ENCODE measurements at places on chromosomes 12 and 14.
A peak's percentile ranks its signal among the peaks of the same experiment; 100 is the strongest.

DNA sequence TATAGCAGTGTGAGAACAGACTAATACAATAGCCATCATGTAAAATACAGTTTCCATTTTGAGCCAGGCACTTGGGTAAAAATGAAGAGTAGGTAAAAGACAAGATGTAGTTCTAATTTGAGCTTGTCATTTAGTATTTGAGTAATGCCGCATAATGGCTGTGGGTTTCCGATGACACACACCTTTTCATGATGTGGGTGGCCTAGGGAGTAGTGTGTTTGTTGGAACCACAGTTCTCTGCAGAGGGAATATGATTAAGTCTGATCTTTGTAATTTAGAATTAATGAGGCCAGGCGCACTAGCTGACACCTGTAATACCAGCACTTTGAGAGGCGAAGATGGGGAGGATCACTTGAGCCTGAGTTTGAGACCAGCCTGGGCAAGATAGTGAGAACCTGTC is 61.8 kb downstream of the RCOR1 start:
- no peak overlapping the region for H3K27ac ChIP-seq
- H3K27me3 ChIP-seq = no peaks in the 10 kb centered on the region
- H3K4me1 ChIP-seq = peaks cover 4% of the 10 kb centered on the region
- H3K4me3 ChIP-seq = no peak overlapping the region

- H3K4me3 ChIP-seq = no peak overlapping the region
- H3K27ac ChIP-seq = no peak overlapping the region
- no peaks in the 10 kb centered on the region for H3K27me3 ChIP-seq
- H3K4me1 ChIP-seq = 0 out of 2 replicates have a peak, but pooled peaks cover 3% of the 10 kb centered on the region
- DNase-seq = no peak
- no peaks in the 10 kb centered on the region for H3K36me3 ChIP-seq
These were observed 170.1 kb upstream of the AMIGO2 start for GRCh38 chr12:47249719-47250357.

DNA sequence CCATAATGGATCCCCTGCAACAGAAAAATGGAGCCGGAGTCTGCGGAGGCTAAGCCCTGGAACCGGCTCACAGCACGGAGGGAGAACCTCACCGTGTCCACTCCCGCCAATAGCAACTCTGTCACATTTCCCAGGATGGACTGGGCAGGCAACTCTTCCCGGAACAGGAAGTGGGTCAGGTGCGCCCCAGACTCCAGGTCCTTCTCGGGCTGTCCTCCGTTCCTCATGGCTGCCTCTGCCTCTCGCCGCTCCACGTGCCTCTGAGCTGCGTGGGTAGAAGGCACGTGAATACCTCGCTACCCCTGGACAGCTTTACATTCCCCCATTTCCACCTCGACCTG is 2.2 kb downstream of the CYP27B1 start:
- peaks cover 28% of the 10 kb centered on the region for H3K27me3 ChIP-seq
- no peak overlapping the region for H3K27ac ChIP-seq
- peak overlapping the region; percentile 46 for H3K4me3 ChIP-seq
- H3K36me3 ChIP-seq = peaks cover 7% of the 10 kb centered on the region

GRCh38 chr14:105974902-105975301 is 448.5 kb downstream of the TMEM121 start:
- DNase-seq = no peak
- no peak overlapping the region for H3K27ac ChIP-seq
- H3K27me3 ChIP-seq = no peaks in the 10 kb centered on the region
- H3K4me1 ChIP-seq = no peaks in the 10 kb centered on the region

GRCh38 chr12:89552376-89552775 is 26.5 kb upstream of the POC1B start:
- H3K27ac ChIP-seq = no peak overlapping the region
- no peaks in the 10 kb centered on the region for H3K27me3 ChIP-seq
- no peak for DNase-seq
- no peak overlapping the region for H3K4me3 ChIP-seq

GRCh38 chr12:84954415-84954814 is 41.8 kb upstream of the SLC6A15 start:
- H3K27ac ChIP-seq = no peak overlapping the region
- H3K4me1 ChIP-seq = no peaks in the 10 kb centered on the region
- DNase-seq = no peak
- no peaks in the 10 kb centered on the region for H3K36me3 ChIP-seq

DNA sequence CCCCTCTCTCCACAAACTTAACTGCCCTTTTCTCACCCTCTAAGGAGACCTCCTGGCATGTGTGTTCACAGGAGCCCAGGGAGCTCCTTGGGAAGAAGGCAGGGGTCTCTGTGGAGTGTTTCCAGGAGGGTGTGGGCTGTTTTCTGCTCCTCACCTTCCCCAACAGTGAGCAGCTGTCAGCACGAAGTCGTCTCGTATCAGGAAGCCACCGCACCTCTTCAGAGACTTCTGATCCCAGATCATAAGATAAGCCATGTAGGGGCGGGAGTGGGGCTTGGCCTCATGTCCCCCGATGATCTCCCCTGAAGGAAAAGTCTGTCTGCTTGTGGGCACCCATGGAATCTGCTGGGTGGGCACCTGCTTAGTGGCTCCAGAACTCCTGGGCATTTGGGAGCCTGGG is 1.2 kb downstream of the GZMB start:
- H3K4me3 ChIP-seq = no peak overlapping the region
- no peaks in the 10 kb centered on the region for H3K4me1 ChIP-seq
- H3K27ac ChIP-seq = no peak overlapping the region
- H3K36me3 ChIP-seq = no peaks in the 10 kb centered on the region
- no peak for DNase-seq
- no peaks in the 10 kb centered on the region for H3K27me3 ChIP-seq

GRCh38 chr14:26199096-26199495 is 398.7 kb downstream of the NOVA1 start:
- no peak for DNase-seq
- H3K27me3 ChIP-seq = no peaks in the 10 kb centered on the region
- H3K27ac ChIP-seq = no peak overlapping the region
- no peaks in the 10 kb centered on the region for H3K4me1 ChIP-seq

GRCh38 chr12:15534322-15534721 is 212.0 kb downstream of the PTPRO start:
- no peak overlapping the region for H3K4me3 ChIP-seq
- no peaks in the 10 kb centered on the region for H3K4me1 ChIP-seq
- DNase-seq = no peak

DNA sequence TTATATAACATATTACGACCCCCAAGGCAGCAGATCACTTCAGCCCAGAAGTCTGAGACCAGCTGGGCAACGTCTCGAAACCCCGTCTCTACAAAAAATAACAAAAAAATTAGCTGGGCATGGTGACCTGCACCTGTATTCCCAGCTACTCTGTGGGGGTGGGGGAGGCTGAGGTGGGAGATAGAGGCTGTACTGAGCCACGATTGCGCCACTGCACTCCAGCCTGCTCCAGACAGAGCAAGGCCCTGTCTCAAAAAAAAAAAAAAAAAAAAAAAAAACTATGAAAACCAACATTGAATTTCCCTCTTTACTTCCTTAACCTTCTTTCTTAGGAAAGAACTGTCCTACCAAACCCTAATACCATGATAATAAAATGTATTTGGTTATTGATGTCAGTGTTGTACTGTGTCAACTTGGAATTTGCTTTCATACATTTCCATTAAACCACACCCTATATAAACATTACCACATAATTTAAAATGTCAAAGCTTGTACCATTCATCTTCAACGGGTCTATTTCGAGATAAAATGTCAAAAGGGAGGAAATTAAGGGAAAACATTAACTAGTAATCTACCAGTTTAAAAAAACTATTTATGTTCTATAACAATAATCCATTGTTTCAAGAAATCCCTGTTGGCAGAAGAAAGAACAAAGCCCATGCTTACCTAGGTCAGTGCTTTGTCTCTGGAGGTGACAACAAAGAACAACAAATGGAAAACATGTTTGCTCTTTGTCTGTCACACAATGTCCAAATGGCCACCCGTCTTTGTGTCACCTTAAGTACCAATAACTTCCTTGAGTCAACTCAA is 17.4 kb downstream of the GALNT4 start:
- H3K4me1 ChIP-seq = no peaks in the 10 kb centered on the region
- H3K27ac ChIP-seq = no peak overlapping the region
- H3K4me3 ChIP-seq = no peak overlapping the region
- H3K27me3 ChIP-seq = no peaks in the 10 kb centered on the region
- H3K36me3 ChIP-seq = no peaks in the 10 kb centered on the region

- DNase-seq = no peak
- no peaks in the 10 kb centered on the region for H3K27me3 ChIP-seq
- H3K4me3 ChIP-seq = no peak overlapping the region
- no peaks in the 10 kb centered on the region for H3K36me3 ChIP-seq
- H3K27ac ChIP-seq = no peak overlapping the region
These were observed 67.4 kb downstream of the LGMN start for GRCh38 chr14:92680781-92681650.

DNA sequence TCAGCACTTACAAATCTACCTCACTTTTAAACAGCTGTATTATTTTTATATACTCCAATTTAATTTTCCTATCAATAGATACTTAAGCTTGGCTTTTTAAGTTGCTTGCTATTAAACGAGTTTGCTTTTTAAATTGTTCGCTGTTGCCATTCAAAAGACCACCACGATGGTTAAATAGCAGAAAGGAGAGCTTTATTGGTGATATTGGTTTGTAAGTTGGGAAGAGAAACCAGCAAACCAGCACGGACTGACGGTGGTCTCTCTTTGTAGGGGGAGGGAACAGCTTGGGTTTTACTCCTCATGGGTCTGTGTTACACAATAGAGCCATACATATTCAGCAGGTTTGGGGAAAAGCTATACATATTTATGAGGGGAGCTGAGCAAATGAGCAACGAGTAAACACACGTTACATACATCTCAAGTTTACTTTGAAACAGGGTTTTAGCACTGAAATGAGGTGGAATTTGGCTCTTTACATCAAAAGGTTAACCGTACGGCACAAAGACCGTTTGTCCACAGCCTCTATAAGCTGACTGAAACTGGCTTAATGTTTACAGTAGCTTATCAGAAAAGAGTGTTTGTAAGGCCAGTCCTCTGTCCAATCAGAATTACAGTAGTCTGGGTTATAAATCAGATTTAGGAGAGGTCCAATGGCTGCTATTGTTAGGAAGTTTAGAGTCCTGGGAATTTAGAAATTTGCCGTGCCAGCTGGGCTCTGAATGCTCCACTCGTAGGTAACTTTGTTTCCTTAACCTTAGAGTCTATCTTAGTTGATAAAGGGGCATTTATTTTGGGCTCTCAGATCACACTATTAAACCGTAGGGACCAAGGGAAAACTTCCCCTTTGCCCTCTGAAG is 69.7 kb upstream of the DHRS4 start:
- H3K27ac ChIP-seq = no peak overlapping the region
- no peaks in the 10 kb centered on the region for H3K36me3 ChIP-seq
- H3K27me3 ChIP-seq = no peaks in the 10 kb centered on the region
- H3K4me1 ChIP-seq = no peaks in the 10 kb centered on the region
- DNase-seq = no peak

- H3K36me3 ChIP-seq = no peaks in the 10 kb centered on the region
- no peaks in the 10 kb centered on the region for H3K27me3 ChIP-seq
- DNase-seq = no peak
- H3K27ac ChIP-seq = no peak overlapping the region
These were observed 71.8 kb upstream of the GZMB start for GRCh38 chr14:24705840-24706239.

- H3K27me3 ChIP-seq = no peaks in the 10 kb centered on the region
- no peaks in the 10 kb centered on the region for H3K36me3 ChIP-seq
- H3K4me3 ChIP-seq = no peak within 1 kb of the TSS
- no peak within 1 kb of the TSS for H3K27ac ChIP-seq
These were observed at the start of gene AICDA for GRCh38 chr12:8612629-8613028. Gene AICDA (minus strand): TSS chr12:8612859. CDS start chr12:8612767, 92 bp downstream.

DNA sequence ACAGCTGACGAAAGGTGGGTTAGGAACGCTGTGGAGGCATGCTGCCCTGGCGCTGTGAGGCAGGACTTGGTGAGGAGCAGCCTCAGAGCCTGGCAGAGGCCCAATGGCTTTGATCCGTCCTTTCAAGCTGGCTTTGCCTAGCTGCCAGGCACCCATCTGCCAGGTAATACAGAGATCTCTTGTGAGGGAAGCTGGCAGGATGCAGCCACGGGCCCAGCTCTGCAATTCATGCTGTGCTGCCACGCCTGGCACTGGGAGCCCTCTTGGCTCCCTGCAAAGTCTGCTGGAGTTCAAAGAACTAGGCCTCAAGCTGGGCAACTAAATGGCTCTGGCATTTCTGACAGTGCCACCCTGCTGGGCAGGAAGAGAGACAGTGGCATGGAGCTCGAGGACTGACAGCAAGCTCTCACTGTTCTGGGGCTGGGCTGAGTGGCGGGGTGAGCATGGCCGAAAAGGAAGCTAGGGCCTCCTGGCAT is 18.7 kb downstream of the IQSEC3 start:
- DNase-seq = no peak
- no peaks in the 10 kb centered on the region for H3K27me3 ChIP-seq
- no peaks in the 10 kb centered on the region for H3K36me3 ChIP-seq
- no peak overlapping the region for H3K4me3 ChIP-seq
- H3K27ac ChIP-seq = no peak overlapping the region

DNA sequence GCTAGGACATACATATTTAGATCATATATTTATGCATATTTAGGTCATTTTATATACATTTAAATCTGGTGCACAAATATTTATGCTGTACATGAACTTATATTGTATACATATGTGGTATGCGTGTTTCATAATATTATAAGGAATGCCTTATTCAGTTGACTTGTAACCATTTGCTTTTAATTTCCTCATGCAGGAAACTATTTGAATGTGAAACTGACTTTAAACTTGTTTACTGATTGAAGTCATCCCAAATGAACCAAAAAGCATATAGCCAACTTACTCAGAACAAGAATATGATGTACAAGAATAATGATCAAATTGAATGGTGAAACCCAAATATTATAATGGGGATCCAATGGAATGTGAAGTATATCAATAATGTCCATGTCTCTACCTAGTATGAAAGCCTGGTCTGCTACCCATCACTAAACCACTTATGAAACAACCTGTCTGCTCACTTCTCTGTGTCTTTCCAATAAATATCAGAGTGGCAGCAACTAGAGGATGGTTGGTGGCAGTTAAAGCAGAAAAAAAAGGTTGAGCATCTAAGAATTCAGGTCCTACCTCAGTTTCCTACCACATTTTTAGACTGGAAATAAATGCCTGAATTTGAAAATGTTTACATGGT is 38.3 kb downstream of the RPS6KA5 start:
- no peaks in the 10 kb centered on the region for H3K27me3 ChIP-seq
- no peaks in the 10 kb centered on the region for H3K36me3 ChIP-seq
- DNase-seq = no peak
- no peak overlapping the region for H3K4me3 ChIP-seq
- H3K4me1 ChIP-seq = no peaks in the 10 kb centered on the region

- H3K27me3 ChIP-seq = no peaks in the 10 kb centered on the region
- H3K36me3 ChIP-seq = no peaks in the 10 kb centered on the region
- DNase-seq = no peak
- H3K4me3 ChIP-seq = no peak overlapping the region
- no peaks in the 10 kb centered on the region for H3K4me1 ChIP-seq
- no peak overlapping the region for H3K27ac ChIP-seq
These were observed 250.8 kb upstream of the LRFN5 start for GRCh38 chr14:41355866-41356265.

Data from iPS DF 6.9 (cell line).